NCI-H2081 treated with DMSO at 0.1 percent for 48 hours (cell line): ENCODE measurements at places on chromosomes 5 and 9.

DNA sequence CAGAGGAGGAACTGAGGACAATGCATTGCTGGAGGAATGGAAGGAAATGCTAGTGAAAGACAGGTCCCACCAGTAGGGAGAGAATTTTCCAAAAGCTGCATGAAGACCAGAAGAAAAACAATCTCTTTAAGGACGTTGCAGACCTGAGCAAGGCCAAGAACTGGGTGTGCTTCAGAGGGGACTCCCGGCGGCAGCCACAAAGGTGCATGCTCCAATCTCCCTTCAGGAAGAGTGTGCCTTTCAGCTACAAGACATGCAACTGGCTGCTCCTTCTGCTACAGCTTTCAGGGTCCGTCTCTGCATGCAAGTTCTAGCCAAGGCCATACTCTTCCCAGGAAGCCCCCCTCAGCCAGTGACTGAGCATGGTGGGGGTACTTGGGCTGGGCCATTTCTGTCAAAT, 62.9 kb downstream of the SFXN1 start:
- DNase-seq: no peak

DNA sequence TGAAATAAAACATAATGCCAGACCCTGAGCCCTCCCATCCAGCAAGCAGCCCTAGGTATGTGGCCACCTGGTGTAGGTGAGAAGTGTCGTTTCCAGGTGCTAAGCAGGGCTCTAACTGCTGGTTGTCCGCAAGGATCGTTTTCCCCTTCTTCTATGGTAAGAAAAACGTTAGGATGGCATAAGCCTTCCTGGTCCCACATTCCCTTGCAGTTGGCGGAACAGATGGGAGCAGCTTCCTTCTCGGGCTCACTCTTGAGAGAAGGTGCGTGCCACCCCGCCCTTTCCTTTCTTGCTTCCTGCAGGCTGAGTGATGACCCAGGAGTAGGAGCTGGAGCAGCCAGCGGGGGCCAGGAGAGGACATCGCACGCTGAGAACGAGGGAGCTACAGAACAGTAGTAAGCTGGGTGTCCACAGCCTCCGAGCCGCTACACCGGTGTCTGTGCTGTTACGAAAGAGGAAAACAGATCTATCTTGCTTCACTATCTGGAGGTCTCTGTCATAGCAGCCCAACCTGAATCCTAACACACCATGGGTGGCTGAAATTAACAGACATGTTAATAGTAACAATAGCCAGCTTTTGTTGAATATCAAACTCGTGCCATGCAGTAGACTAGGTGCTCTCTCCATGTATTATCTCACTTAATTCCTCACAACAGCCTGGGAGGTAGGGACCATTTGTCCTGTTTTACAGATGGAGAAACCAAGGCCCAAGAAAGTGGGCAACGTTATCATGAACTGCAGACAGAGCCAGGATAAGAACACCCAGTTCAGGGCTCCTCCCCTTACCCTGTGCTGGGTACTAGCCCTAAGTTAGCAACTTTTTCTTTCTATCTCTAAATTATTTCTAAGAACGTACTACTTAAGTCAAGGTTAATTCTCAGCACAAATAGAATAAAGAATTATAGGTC, 139.8 kb downstream of the COL23A1 start:
- no peak for DNase-seq

DNA sequence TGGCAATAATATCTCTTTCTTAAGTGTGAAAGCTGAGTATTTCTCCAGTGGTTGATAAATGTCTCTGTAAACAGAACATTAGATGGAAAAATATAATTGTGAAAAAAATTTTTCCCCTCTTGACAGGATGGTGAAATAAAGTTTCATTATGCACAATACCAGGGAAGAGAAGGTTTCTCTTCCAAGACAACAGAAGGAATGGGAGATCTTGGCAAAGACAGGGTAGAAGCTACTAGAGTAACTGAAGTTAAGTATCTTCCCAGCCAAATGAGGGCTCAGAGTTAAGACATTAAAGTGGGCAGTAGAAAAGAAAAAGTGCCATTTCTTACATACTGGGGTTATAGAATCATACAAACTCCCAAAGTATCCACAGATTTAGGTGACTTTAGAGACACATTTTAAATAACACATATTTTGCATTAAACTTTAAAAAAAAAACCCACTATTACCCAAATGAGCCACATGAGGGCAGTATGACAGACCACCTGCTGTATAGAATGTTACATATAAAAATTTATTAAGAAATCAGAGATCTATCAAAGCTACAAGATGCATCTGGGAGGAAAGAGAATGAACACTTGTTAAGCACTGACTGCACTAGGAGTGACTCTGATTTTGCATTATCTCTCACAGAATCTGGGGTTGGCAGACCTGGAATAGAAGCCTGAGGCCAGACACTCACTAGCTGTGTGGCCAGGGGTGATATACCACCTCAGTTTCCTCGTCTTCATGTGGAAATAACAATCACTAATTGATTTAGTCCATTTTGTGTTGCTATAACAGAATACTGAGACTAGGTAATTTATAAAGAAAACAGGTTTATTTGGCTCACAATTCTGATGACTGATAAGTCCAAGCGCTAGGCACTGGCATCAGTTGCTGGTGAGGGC, 98.5 kb downstream of the ARSB start:
- no peak for DNase-seq

GRCh38 chr9:75993434-75993833, 103.0 kb downstream of the PCSK5 start:
- no peak for DNase-seq

GRCh38 chr5:127723571-127723970, 20.4 kb downstream of the CCDC192 start:
- no peak for DNase-seq

DNA sequence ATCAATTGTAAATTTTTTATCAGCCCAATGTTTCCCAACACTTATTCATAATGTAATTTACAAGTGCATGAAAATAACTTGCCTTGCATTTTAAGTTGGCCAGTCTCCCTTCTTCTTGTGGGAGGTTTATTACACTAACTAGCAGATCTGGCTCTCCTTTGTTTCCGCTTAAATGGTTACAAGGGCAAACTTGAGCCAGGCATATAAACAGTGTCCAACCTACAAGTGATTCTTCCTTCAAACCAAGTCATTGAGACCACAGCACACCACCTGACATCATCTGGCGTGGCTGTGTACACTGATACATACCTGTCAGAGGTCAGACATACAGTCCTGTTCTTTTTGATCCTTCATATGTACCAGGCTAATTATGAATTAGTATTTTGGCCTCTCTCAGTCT, 80.1 kb downstream of the ALDH1A1 start:
- no peak for DNase-seq

GRCh38 chr9:127501821-127502343, 50.6 kb downstream of the LRSAM1 start:
- no peak for DNase-seq

DNA sequence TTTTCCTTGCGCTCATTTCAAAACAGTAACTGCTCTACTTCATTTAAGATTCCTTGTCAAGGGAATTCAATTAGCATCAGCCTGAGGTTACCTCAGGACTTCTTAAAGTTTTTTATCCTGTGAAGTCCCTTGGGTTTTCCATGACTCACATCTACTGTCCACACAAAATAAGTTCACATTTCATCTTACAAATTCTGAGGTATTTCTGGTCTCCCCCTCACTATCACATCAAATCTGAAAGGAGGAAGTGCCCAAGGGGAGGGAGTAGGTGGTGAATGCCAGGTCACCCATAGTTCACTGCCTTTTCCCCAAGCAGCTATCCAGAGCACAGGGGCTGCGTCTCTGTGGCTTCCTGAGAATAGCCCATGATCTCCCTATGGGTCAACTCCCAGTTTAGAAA, 227.1 kb upstream of the NREP start:
- no peak for DNase-seq

GRCh38 chr5:150625831-150626746, 14.4 kb upstream of the SYNPO start:
- DNase-seq: no peak

DNA sequence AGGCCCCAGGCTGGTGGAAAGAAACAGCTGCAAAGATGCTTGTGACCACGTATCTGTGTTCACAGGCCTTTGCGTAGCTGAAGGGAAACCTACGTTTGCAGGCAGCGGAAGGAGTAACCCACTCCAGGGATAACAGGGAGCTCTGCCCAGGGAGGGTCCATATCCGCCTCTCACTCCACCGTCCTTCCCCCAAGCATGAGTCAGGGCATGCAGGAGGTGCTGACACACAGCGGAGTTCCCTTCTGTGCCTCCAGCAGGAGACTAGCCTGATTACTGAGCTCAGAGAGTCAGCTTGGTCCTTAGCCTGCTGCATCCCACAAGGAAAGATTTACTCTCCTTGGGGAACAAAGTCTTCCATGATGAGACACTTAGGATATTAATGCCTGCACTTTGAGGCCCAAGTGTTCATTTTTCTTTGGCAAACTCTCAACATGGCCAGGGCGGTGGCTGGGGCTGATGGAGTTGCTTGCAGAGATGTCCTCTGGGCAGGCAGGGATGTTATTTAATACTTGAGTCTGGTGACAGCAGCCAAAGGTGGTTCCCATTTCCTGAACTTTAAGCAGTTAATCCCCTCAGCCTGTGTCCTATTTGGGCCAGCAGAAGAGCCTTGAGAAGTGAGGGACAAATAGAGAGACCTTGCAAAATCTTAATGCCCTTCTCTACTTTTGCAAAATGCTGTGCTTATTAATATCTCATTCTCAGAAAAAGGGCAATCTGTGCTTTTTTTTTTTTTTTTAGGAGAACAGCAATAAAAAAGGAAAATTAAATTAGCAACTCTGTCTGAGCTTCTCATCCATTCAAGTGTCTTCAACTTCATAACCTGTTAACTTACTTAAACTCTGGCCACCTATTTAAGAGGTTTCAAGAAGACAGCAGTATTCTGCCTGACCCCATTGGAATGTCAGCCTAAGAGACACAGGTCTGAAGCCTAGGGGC, 222.1 kb downstream of the HSPA4 start:
- DNase-seq: no peak

- no peak for DNase-seq
Observed at GRCh38 chr9:128120061-128120740, 7.3 kb downstream of the PTGES2 start.

DNA sequence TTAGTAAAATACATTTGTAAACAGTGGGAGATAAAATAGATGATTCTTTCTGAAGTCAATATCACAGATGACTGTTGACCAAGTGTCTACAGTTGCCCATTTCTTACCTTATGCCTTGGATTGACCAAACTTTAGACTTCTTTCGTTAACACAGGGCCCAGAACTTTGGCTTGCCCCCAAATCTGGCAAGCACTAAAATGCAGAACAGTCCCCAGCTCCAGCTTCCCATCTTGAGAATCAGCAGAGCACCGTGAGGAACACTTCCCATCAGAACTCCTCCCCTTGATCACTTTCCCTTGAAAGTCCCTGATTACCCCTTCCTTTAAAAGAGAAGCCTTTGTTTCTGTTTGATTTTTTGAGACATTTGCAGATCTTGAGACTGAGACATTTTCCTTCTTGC, 1039.9 kb downstream of the TLE1 start:
- DNase-seq: no peak

GRCh38 chr9:74645007-74645639, 148.0 kb downstream of the RORB start:
- DNase-seq: no peak

- DNase-seq: no peak
Observed at GRCh38 chr9:80507611-80508010, 935.8 kb downstream of the TLE4 start.

- DNase-seq: no peak
Observed at GRCh38 chr5:3301306-3301705, 294.3 kb upstream of the IRX1 start.

GRCh38 chr9:74838351-74838750, 49.4 kb downstream of the TRPM6 start:
- DNase-seq: no peak

- DNase-seq: no peak
Observed at GRCh38 chr5:77499441-77499840, 7.3 kb upstream of the WDR41 start.

DNA sequence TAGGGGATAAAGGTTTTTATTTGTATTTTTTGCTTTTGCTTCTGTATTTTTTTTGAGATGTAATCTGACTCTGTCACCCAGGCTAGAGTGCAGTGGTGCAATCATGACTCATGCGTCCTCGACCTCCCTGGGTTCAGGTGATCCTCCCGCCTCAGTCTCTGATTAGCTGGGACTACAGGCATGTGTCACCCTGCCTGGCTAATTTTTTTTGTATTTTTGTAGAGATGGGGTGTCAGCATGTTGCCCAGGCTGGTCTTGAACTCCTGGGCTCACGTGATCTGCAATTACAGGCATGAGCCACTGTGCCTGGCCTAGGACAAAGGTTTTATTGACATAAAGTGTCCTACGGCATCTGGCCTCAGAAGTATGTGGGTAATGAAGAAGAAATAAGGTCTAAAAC, 297.1 kb upstream of the C9orf72 start:
- no peak for DNase-seq

GRCh38 chr9:13770956-13771355, 491.5 kb upstream of the MPDZ start:
- DNase-seq: no peak

- no peak for DNase-seq
Observed at GRCh38 chr9:114205171-114206015, 50.1 kb downstream of the COL27A1 start.

GRCh38 chr5:98275980-98276379, 497.5 kb upstream of the RGMB start:
- no peak for DNase-seq

DNA sequence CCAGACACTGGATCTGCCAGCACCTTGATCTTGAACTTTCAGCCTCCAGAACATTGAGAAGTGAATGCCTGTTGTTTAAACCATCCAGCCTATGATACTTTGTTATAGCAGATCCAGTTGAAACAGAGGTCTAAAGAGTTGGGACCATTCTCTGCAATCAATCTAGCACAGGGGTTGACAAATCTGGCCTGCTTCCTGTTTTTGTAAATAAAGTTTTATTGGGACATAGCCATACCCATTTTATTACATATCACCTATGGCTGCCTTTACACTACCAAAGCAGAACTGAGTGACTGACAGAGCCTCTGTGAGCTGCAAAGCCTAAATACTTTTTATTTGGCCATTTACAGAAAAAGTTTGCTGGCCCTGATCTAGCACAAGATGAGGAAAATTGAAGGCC, 62.0 kb downstream of the BARX1 start:
- no peak for DNase-seq

DNA sequence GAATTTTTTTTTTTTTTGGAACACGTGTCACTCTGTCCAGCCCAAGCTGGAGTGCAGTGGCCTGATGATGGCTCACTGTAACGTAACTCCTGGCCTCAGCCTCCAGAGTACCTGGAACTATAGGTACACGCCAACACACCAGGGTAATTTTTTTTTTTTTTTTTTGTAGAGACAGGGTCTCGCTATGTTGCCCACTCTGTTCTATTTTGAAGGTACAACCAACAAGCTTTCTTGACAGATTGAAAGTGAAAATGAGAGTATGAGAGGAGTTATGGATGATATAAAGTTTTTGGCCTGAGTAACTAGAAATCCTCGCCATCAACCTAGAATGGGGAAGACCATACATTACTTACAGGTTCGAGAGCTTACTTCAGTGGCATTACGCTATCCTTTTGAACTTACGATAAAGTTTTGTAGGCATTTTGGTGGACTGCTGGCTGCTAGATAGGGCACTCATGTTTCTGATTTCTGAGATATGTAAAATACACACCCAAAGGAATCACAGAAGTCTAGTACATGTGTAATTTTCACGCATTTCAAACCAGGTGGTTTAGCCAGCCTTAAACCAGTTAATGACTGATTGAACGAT, 806 bp upstream of the CDC42SE2 start:
- DNase-seq: no peak
